ENCODE measurements at places on chromosomes 12 and 14.

DNA sequence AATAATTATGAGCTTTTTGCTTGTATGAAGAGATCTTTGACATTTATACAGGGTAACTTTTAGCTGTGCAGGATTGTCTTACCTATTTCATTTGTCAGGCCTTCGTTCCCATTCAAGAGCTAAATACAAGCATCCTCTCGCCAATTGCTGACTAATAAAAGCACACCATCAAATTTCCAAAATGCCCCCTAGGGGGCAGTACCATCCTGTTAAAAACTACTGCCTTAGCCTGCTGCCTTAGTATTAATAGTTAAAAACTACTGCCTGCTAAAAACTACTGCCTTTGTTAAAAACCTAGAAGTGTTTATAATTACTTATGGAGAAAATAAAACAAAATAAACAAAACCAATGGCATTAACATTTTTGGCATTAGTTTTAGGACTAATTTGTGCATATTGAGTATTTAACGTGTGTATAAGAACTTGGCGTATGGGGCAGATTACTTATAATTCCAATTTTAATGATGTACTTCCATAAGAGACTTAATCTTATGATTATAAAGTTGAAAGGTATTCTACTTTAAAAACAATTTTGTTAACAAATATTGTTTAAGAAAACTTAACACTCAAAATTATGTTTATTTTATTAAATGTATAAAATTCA lies 3.0 kb upstream of the IFI27L2 start:
- peak; percentile 65 for DNase-seq

DNA sequence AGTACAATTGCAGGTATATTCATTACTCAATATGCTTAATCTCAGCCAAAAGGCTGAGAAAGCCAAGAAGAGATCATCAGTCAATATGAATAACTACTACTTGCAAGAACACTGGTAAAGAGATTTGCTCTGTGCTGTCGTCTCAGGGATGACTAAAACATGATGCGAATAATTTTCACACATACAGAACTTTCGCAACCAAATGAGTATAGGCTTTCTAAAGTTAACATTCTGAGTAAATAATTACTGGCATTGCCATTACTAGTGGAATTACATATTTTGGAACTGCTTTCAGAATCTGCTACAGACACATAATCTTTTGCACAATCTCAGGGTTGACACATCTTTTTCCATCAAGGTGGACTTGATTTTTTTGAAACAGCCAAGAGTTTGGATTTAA lies 24.7 kb downstream of the NCKAP1L start:
- no peak for DNase-seq

- no peak for DNase-seq
These were observed 49.4 kb downstream of the VWF start for GRCh38 chr12:6074979-6075585.

- DNase-seq = peak; percentile 3
These were observed 398.6 kb upstream of the FLRT2 start for GRCh38 chr14:85131226-85131922.

DNA sequence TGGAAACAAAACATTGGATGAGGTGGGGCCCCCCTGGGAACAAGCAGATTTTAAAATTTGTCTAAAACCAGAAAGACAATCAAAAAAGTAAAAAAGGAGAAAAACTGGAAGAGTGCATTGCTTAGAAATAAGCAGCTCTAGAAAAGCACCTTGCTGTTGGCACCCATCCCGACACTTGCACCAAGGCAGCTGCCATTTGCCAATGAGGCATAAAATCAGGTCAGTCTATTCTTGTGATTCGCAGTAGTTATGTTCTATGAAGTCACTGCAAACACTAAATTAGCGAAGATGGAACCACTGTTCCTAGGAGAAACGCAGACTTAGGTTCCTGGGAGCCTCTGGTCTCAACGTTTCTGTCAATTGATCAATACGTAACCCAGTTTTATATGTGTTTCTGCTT lies 16.2 kb downstream of the VPS33A start:
- DNase-seq = peak; percentile 36

DNA sequence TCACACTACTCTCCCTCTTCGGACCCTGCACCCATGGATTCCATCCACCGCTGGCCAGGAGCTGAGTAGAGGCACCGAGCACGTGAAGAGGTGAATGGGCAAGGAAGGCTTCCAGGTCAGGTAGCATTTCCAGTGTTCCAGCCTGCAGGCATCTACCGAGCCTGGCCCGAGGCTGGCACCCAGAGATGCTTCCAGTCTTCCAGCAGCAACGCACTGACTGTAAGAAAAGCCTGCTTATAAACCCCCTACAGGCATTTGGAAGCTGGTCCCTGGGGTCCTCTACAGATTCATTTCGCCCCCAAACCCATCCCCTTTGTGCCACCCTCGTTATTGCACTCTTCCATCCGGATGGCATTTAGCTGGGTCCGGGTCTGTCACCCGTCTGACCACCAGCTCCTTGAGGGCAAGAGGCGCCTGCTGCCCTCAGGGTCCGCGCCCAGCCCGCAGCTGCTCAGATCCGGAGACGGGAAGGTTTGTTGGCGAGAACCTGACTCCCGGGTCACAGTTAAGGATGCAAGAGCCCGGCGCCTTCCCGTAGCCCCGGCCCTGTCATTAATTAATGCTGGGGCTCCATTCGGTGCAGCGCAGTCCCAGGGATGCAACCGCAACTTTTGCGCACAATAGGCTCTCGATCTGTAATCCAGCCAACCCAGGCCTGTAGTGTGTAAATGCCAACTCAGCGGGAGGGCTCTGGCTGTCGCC lies 614 bp upstream of the MARK3 start:
- DNase-seq = no peak

DNA sequence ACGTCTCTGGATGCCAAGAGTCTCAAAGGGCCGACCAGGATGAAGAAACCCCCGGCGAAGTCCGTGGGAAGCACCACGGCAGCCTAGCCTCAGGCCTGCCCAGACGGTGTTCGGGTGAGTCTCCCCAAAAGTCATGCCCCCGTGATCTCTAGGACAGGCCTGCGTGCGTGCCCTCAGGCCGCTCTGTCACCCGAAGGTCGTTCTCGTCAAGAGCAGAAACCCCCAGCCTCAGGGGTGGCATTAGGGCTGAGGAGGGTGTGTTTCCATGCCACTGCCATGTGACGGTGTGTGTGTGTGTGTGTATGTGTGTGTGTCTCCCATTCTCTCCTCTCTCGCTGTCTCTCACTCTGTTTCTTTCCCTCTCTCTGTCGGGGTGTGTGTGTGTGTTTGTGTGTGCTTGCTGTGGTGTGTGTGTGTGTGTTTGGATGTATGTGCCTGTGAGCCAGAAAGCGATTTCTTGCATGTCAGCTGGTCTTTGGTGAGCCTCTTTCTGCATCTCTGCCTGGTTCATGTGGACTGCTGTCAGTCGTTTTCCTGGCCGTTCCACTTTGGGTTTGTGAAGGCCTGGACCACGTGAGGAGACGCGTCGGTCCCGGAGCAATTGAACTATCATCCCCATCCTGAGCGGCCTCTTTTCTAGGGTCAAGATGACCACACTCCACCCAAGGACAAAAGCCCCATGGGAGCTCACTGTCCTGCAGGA lies 772.5 kb upstream of the ALG10B start:
- DNase-seq = no peak

- no peak for DNase-seq
These were observed 626.1 kb upstream of the NOVA1 start for GRCh38 chr14:27223906-27224305.

DNA sequence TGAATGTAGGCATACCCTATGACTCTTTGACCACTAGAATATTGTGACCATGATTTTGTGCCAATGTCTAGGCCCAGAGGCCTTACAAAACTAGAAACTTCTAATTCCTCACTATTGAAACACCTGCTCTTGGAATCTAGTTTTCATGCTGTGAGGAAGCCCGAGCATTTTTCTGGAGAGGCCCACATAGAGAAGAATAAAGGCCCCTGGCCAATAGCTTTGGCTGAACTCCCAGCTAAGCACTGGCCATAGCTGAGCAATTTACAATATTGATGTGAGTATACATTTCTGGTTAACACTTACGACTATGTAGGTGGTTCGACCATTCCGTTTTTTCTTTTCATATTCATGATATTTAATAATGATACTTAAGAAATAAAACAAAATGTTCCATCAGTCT lies 190.3 kb downstream of the KCNH5 start:
- no peak for DNase-seq

DNA sequence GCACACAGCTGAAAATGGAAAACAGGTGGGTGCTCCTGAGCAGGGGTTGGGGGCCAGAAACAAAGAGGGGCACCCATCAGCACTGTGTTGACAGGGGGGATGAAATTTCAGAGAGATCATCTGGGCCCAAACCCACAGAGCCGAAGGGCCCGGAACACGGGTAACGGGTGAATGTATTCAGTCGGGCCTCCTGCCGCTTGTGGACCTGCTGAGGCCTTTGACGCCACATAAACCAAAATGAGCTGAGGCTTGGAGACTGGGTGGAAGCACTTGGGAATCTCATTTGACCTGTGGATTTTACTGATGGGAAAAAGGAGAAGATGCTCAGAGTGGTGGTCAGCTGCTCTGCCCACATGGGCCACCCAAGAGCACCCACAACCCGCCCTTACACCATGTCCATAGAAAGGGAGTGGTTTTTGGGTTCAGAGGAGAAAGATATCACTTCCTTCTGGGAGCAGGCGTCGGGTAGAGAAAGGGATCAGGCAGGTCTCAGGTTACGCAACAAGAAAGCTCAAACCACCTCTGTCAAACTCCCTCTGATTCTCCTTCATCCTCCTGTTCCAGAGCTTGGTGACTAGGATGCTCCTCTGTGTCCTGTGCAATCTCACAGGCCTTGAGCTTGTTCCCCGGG lies 106.8 kb upstream of the BCL2L14 start:
- no peak for DNase-seq

DNA sequence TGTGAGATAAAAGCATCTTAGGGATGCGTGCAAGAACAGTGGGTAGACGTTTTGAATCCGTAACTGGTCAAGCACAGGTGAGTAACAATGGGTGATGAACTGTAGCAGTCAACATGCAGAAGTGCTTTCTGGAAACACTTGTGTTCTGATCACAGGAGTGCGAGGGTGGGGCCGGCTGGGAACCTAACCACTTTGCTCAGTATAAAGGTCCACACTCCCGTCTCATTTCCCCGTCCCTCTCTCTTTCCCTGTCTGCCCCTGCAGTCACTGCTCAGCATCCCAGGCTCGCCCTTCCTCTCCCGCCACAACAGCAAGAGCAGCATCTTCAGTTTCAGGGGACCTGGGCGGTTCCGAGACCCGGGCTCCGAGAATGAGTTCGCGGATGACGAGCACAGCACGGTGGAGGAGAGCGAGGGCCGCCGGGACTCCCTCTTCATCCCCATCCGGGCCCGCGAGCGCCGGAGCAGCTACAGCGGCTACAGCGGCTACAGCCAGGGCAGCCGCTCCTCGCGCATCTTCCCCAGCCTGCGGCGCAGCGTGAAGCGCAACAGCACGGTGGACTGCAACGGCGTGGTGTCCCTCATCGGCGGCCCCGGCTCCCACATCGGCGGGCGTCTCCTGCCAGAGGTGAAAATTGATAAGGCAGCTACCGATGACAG lies 127.1 kb downstream of the FIGNL2 start:
- DNase-seq = no peak

GRCh38 chr12:106332536-106332935 lies 25.0 kb upstream of the POLR3B start:
- no peak for DNase-seq

DNA sequence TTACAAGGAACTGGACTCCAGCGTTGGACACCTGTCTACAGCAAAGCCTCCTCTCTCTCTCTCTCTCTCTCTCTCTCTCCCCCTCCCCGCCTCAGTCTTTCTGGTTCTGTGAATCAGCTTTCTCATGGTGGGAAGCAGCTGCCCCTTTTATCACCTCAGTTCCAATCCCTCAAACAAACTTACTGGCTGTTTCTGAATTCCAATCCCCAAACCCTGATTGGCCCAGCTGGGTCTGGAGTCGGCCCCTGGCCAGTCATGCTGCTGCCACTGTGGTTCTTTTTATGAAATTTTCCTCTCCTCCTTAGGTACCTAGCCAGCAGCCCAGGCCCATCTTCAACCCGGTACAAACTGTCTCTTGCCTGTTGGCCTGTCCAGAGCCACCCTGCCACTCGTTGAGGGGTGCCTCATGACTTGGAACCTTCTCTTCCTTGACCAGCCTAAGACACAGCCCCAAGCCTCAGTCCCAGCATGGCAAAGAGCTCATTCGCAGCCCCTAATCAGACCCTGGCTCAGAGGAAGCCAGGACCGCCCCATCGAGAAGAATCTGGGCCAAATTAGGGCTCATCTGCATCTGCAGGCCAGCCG lies 9.4 kb upstream of the MORN3 start:
- DNase-seq = no peak
